SK-N-MC (cell line): ENCODE measurements at places on chromosomes 6 and 20.

DNA sequence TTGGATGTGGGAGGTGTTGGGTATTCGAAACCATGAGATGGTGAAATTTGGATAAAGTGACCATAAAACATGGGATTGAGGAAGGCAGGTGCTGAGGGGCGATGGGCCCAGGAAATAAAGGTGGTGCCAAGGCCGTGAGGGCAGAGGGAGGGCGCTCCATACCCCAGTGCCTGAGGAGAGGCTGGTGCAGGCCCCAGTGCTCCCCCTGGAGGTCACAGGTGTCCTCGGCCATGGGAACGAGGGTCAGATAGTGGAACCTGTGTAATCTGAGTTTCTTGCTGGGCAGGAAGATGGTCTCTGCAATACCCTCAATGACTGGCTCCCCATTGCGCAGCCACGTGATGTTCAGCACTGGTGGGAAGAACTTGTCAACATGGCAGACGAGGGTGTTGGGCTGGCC is 16.2 kb downstream of the HLA-DPB1 start:
- no peak for DNase-seq

GRCh38 chr6:30323806-30324205 is 2.9 kb upstream of the TRIM39 start:
- no peak for DNase-seq

- no peak for DNase-seq
Observed at GRCh38 chr20:53387983-53388675, 205.5 kb downstream of the ZNF217 start.

DNA sequence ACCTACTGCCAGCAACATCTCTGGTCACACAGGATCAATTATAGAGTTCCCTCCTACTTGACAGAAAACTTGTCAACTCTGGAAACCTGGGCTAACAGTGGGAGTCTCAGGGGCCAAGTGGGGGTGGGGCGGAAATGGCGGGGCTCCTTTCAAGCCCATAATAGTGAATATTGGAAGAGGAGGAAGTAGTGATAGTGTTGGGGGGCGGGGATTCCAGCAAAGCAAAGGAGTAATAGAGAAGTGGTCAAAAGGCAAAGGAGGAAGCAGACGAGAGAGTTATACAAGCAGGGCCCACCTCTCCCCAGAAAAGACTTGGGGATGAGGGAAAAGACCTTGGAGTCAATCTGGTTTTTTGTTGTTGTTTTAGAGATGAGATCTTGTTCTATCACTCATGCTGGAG is 2.1 kb downstream of the DEF6 start:
- DNase-seq, result no peak

- DNase-seq, result no peak
Observed at GRCh38 chr6:158552796-158553138, 7.1 kb upstream of the TMEM181 start.

GRCh38 chr6:119501798-119502483 is 152.4 kb upstream of the MAN1A1 start:
- DNase-seq, result no peak

DNA sequence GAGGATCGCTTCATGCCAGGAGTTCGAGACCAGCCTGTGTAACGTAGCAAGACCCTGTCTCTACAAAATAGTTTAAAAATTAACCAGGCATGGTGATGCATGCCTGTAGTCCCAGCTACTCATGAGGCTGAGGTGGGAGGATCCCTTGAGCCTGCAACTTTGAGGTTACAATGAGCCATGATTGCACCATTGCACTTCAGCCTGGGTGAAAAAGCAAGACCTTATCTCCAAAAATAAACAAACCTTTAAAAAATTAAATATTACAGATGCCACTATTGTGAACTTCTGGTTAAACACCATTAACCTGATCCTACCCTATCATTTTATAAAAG is 116.8 kb downstream of the ARHGAP18 start:
- no peak for DNase-seq

DNA sequence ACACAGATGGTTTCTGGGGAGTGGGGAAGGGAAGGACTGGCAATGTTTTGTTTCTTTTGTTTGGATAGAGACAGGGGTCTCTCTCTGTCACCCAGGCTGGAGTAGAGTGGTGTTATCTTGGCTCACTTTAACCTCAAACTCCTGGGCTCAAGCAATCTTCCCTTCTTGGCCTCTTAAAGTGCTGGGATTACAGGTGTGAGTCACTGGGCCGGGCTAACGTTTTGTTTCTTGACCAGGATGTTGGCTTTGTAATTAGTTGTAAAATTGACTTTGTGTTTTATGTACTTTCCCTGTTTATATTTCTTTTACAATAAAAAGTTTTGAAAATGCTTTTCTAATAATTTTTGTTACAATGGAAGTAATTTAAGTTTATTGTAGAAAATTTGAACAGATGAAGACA is 10.9 kb downstream of the SPATS1 start:
- DNase-seq, result no peak
